ENCODE measurements at places on chromosomes 6 and 20. TPM values are rescaled to one million over a fixed set of nuclear protein-coding genes. Genes with fewer than 3 reads are reported as not detected.

GRCh38 chr20:46974669-46975434 is 80.2 kb downstream of the EYA2 start:
- no peak for DNase-seq

DNA sequence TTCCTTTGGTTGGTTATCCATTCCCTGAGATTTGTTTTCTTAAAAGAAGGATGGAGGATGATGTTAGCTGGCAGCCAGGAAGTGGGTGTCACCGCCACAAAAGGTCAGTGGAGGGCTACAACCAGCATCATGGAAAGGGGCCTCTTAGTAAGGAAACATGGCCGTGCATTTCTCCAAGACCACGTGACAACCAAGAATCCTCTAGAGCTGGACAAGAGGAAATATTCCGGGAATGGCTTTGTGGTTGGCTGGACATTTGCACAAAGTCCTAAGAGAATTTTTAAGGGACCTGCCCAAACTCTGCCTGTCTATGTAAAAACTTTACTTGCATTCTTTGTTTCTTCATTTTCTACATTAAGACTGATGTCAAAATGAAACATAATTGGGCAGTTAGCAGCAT is 399.9 kb upstream of the MARCKS start:
- DNase-seq: no peak

- DNase-seq: no peak
Observed at GRCh38 chr6:116997496-116997895, 120.5 kb downstream of the RFX6 start.

DNA sequence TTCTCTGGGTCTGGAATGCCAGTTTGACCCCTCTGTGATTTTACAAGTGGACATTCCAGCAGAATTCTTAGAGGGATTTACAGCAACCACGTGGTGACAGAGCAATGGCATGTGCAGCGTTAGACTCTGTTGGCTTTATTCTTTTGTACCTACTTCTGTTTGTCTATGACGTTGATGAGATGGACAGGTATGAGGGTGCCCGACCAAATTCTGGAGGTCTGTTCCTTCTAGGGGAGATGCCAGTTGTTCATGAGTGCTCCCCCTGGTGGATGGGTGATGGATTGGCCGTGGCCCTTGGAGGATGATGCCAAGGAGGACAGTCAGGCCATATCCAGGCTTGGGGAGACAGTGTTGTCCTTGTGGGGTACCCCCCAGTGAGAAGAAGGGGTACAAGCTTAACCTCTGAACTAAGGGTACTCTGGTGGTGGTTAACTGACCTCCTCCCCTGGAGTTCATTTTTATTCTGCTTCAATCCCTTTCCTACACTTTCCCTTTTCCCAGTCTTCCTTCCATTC is 198.6 kb downstream of the DTNBP1 start:
- no peak for DNase-seq

DNA sequence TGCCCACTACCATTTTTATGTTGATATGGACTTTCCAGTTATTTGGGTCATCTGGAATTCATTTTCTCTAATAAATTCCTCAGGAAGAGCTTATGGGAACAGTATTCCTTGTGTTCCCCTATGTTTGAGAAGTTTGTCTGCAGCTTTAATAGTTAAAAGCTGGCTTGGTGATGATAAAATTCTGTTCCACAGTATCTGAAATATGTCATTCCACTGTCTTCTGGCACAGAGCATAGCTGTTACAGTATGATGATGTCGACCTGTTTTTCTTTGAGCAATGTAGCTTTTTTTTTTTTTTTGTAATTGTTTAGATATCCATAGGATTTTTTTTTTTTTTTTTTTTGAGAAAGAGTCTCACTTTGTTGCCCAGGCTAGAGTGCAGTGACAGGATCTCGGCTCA is 43.2 kb downstream of the NCOA3 start:
- DNase-seq: no peak

DNA sequence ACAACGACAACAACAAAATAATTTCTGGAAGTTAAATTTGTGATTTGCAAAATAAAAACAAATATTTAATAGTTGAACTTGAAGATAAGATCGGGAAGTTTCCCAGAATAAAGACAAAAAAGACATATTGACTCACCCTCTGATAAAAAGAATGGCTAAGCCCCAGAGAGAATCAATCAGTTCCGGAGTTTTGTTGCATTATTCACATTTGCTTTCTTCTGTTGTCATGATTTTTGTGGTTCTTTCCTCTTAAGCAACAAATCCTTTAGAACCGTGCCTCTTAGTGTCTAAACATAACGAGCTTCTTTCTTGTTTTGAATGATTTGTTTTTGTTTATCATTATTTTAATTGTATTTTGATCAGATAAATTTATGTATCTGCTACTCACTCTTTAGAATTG is 337.7 kb upstream of the PRND start:
- DNase-seq: no peak

- no peak for DNase-seq
Observed at GRCh38 chr6:33272275-33273128, 627 bp downstream of the RPS18 start.

GRCh38 chr6:168875811-168876576 is 377.7 kb downstream of the THBS2 start:
- DNase-seq: no peak

DNA sequence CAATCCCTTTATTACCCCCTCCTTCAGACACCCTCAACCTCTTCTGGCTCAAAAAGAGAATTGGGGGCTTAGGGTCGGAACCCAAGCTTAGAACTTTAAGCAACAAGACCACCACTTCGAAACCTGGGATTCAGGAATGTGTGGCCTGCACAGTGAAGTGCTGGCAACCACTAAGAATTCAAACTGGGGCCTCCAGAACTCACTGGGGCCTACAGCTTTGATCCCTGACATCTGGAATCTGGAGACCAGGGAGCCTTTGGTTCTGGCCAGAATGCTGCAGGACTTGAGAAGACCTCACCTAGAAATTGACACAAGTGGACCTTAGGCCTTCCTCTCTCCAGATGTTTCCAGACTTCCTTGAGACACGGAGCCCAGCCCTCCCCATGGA is 2.2 kb downstream of the TNF start:
- no peak for DNase-seq

GRCh38 chr20:64136004-64136710 is 28.1 kb upstream of the MYT1 start:
- no peak for DNase-seq

GRCh38 chr6:79468587-79468986 is 68.6 kb downstream of the LCA5 start:
- no peak for DNase-seq

GRCh38 chr20:62266851-62267250 is 28.5 kb downstream of the OSBPL2 start:
- no peak for DNase-seq

GRCh38 chr6:163490826-163491577 is 76.5 kb downstream of the QKI start:
- no peak for DNase-seq

GRCh38 chr6:148739822-148740128 is 7.1 kb upstream of the UST start:
- DNase-seq: no peak

DNA sequence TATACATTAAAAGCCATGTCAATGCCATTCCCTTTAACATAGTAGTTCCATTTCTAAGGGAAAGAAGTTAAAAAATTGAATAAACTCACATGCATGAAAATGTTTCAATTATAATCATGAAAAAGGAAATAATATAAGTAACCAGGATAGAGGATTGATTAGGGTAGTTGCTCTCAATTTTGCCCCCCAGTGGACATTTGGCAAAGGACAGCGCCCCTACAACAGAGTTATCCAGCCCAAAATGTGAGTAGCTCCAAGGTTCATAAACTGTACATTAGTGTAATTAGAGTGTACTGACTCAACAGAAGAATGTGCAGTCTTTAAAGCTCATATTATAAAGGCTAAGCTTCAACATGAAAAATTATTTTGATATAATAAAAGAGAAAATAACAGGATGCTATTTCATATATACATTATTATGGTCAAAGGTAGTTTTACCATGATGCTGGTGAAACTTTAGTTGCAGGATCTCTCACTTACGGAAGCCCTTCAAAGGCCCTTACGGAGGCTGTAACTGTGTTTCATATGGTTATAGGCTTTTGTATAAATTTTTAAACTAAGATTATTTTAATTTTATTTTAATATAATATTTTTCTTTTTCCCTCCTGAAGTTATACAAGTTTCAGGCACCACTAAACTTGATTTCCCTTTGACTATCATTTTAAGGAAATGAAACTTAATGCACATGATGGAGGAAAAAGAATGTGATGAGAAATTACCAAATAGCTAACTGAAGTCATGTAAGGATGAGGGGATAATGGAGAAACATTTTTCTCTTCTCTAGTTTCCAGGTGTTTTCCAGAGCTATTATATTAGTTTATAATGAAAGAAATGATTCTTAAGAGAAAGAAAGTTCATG is 403.6 kb downstream of the PLCB1 start:
- DNase-seq: no peak

DNA sequence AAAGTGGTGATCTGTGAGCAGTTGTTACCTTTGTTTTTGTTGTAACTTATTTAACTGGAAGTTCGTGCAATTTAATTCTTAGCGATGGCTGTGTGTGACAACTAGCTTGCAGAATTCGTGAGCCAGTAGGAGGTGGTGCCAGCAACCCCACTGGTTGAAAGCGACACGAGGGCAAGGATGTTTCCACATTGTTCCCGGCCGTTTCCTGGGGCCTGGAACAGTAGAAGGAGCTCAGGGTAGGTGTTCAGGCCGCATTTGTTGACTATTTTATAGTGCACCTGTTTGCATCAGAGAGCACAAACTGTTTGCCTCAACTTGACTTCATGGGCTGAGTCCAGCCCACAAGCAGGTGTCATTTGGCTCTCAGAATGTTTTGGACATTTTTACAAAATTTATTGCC is 112.1 kb upstream of the PTPN1 start:
- DNase-seq: no peak

GRCh38 chr6:6892744-6893583 is 214.8 kb upstream of the RREB1 start:
- DNase-seq: no peak

DNA sequence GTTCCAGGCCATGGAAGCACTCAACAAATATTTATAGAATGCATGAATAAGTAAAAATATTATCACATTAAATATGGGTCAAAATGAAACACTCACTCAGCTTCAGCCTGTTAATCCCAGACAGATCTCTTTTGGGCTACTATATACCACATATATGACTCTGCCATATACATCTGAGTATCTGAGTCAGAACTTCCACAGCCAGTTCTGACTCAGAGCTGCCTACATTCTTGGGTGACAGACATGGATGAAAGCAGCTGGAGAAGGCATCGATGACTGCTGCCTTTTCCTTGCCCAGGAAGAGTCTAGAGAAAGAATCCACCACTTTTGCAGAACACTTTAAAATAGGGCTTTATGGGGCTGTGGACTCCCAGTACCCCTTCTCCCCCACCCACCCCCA is 11.5 kb upstream of the PDYN start:
- no peak for DNase-seq

DNA sequence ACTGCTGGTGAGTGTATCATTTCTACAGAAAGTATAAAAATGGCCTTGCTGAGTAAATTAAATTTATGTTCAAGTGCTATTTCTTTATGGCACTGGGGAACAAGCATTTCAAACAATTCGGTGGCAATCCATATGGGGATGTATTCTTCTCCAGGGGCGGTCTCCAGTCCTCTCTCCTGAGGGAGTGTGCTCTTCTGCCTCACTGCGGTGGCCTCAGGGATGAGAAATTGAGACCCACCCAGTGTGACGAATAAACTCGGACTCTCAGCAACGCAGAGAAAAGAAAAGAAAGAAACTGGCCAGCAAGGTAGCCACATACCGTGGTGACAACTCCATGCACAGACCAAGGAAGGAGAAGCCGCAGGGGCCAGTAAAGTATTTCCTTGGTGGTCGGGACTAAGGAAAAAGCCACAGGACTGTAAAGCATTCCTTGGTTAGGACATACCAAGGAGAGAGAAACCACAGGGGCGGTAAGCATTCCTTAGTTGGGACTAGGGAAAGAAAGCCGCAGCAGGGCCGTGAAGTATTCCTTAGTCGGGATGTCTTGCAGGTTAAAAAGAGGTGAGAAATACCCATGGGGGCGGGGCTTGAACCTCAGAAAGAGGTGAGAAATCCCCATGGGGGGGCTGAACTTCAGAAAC is 13.6 kb upstream of the GOPC start:
- DNase-seq: no peak

GRCh38 chr6:147467886-147468285 is 40.6 kb upstream of the SAMD5 start:
- no peak for DNase-seq

DNA sequence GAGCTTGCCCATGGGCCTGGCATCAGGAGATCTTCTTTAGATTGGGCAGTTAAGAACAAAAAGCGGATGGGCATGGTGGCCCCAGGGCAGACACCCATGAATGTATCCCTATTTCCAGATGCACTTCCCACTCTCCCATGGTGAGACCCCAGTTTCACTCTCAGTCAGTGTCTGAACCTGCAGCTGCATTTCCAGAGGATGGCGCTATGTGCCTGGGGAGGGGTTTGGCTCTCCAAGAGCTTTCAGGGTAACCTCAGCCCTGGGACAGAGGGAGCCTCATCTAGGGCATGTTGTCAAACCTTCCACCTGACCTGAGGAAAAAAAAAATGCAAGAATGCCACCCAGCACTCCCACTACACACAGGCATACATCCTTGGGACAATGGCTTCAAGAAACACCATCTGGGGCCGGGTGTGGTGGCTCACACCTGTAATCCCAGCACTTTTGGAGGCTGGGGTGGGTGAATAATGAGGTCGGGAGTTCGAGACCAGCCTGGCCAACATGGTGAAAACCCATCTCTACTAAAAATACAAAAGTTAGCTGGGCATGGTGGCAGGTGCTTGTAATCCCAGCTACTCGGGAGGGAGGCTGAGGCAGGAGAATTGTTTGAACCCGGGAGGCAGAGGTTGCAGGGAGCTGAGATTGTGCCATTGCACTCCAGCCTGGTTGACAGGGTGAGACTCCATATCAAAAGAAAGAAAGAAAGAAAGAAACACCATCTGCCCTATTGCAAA is 1.9 kb downstream of the CST9L start:
- DNase-seq: no peak

FLRT3 gene
- 14.5 TPM for polyA plus RNA-seq

FNDC11 gene
- 0.66 TPM for polyA plus RNA-seq

HSPA1L gene
- 3.7 TPM for polyA plus RNA-seq
